ENCODE measurements at places on chromosomes 1 and 21. TPM values are rescaled to one million over a fixed set of nuclear protein-coding genes. Genes with fewer than 3 reads are reported as not detected.
A peak's percentile ranks its signal among the peaks of the same experiment; 100 is the strongest.

Gene B3GALNT2
- 22.6 TPM for total RNA-seq

Gene ZCCHC17
- total RNA-seq: 10.1 TPM

Gene VWA5B1
- 0.88 TPM for total RNA-seq

Gene TNFRSF8
- 0.60 TPM for total RNA-seq

Gene RIMS3
- 3.0 TPM for total RNA-seq

DNA sequence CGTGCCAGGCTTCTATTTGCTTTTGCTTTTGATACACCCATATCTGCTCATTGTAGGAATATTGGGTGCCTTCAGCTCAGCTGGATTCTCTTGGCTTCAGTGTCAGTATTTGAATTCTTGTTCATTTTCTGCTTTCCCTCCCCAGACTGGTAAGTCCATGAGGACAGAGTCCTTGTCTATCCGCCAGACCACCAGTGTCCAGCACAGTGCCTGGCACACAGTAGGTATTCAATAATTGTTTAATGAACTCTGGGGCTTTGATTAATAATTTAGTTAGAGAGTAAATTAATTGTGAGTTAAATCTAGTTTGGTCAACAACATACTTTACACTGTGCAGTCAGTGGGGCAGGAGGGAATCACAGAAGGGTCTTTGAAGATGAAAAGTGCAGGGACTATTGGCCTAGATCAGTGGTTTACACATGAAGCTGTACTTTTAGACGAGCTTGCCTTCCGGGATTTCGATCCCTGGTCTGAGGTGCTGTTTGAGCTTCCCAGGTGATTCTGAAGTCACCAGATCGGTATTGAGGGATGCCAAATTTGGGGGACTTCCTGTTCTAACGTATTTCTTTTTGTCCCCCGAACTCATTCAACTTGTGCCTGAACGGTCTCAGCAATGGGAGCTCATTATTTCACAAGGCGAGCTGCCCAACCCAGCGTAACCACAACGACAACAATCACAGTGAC lies 119.1 kb upstream of the JUN start:
- peak overlapping the region; percentile 96 for H3K27ac ChIP-seq
- no peak for DNase-seq
- peak overlapping the region; percentile 54 for H3K4me3 ChIP-seq
- peaks cover 38% of the 10 kb centered on the region for H3K4me1 ChIP-seq
- no peaks in the 10 kb centered on the region for H3K36me3 ChIP-seq
- no peaks in the 10 kb centered on the region for H3K27me3 ChIP-seq

DNA sequence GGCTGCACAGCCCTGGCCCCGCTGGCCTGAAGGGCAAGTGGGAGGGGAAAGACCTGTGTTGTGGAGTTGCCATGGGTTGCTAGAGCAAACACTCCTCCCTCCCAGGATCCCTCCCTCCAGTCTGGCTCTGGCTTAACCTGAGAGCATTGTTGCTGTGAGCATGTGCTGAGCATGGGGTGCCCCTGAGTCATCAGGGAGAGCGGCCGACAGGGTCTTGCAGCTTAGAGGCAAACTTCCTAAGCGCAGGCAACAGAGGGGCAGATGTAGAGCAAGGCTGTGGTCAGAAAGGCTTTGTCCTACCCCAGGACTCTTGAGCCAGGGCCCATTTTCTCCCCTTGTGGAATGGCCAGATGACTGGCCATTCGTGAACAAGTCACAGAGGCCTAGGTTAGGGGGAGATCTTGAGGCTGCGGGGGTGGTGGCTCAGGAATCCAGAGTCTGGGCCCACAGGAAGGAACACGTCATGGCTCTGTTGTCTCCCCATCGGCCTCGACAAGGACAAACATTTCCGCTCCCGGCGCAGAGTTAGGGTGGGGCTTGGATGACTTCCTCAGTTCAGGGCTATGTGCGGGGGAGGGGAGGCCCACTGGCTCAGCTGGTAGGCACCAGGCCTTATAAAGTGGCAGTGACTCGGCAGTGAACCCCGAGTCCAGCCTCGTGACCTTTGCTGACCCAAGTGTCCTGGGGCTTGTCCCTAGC lies 362 bp upstream of the DYNLT4 start:
- peaks cover 41% of the 10 kb centered on the region for H3K36me3 ChIP-seq
- peak overlapping the region; percentile 42 for H3K4me3 ChIP-seq
- peak; percentile 97 for DNase-seq
- no peaks in the 10 kb centered on the region for H3K27me3 ChIP-seq

GRCh38 chr1:154422521-154422920 lies 17.4 kb downstream of the IL6R start:
- H3K4me3 ChIP-seq: no peak overlapping the region
- no peaks in the 10 kb centered on the region for H3K27me3 ChIP-seq
- no peak for DNase-seq

GRCh38 chr21:36422279-36423098 lies 37.3 kb downstream of the CHAF1B start:
- no peaks in the 10 kb centered on the region for H3K27me3 ChIP-seq
- no peak overlapping the region for H3K4me3 ChIP-seq
- H3K4me1 ChIP-seq: no peaks in the 10 kb centered on the region
- no peak for DNase-seq
- no peaks in the 10 kb centered on the region for H3K36me3 ChIP-seq
- no peak overlapping the region for H3K27ac ChIP-seq

- H3K4me1 ChIP-seq: no peaks in the 10 kb centered on the region
- H3K27ac ChIP-seq: no peak overlapping the region
- no peak for DNase-seq
- H3K27me3 ChIP-seq: no peaks in the 10 kb centered on the region
Measured at GRCh38 chr1:29541631-29542030, 305.3 kb downstream of the PTPRU start.

GRCh38 chr21:43201491-43201890 lies 32.7 kb downstream of the CRYAA start:
- peaks cover 7% of the 10 kb centered on the region for H3K4me1 ChIP-seq
- H3K27me3 ChIP-seq: no peaks in the 10 kb centered on the region
- no peak for DNase-seq
- no peaks in the 10 kb centered on the region for H3K36me3 ChIP-seq

GRCh38 chr1:98084188-98084587 lies 163.4 kb upstream of the DPYD start:
- H3K4me1 ChIP-seq: no peaks in the 10 kb centered on the region
- no peak overlapping the region for H3K4me3 ChIP-seq
- H3K36me3 ChIP-seq: no peaks in the 10 kb centered on the region

- H3K4me1 ChIP-seq: no peaks in the 10 kb centered on the region
- no peaks in the 10 kb centered on the region for H3K36me3 ChIP-seq
- no peak for DNase-seq
- no peak overlapping the region for H3K27ac ChIP-seq
Measured at GRCh38 chr21:33155422-33155821, 74.3 kb upstream of the IFNAR2 start.

DNA sequence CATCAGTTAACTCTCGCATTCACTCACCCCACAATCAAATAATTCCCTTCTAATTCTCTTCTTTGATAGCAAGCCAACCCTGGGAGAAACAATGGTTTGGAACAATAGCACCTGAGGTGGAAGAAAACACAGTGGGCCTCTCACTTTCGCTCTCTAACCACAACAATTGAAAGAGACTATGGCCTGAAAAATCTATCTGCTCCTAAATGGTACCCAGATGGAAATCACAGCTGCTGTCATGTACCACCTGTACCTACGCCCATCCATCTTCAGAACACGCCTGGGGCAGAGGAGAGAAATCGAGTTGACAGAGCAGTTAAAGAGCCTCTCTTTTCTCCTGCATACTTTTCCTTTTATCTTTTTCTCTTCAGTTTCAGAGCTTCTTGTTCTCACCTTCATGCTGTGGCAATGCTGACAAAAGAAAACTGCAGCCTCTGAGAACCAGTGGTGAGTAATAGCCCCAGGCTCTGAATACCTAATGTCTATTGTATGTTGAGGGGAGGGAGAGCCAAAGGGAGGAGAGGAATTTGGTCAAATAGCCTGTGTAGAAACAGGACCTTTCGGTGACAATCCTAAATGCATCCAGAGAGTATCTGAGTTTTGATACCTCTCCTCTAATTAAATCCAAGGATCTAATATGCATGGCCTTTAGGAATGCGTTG lies 57.7 kb downstream of the ZC3H11B start:
- no peak for DNase-seq
- no peak overlapping the region for H3K4me3 ChIP-seq
- H3K27ac ChIP-seq: peak overlapping the region; percentile 13
- H3K36me3 ChIP-seq: no peaks in the 10 kb centered on the region
- H3K4me1 ChIP-seq: no peaks in the 10 kb centered on the region

DNA sequence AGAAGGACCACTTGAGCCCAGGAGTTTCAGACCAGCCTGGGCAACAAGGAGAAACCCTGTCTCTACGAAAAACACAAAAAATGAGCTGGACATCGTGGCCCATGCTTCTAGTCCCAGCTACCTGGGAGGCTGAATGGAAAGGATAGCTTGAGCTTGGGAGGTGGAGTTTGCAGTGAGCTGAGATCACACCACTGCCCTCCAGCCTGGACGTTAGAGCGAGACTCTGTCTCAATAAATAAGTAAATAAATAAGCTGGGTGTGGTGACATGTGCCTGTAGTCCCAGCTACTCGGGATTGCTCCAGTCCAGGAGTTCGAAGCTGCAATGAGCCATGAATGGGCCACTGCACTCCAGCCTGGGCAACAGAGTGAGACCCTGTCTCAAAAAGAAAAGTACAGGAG lies 3.6 kb downstream of the AKR1A1 start:
- H3K4me3 ChIP-seq: no peak overlapping the region
- no peaks in the 10 kb centered on the region for H3K36me3 ChIP-seq
- no peaks in the 10 kb centered on the region for H3K27me3 ChIP-seq
- no peak for DNase-seq

- H3K4me1 ChIP-seq: peaks cover 15% of the 10 kb centered on the region
- no peak for DNase-seq
- H3K27me3 ChIP-seq: no peaks in the 10 kb centered on the region
- H3K36me3 ChIP-seq: no peaks in the 10 kb centered on the region
- H3K4me3 ChIP-seq: no peak overlapping the region
Measured at GRCh38 chr1:155106862-155107261, 20.8 kb upstream of the EFNA1 start.

DNA sequence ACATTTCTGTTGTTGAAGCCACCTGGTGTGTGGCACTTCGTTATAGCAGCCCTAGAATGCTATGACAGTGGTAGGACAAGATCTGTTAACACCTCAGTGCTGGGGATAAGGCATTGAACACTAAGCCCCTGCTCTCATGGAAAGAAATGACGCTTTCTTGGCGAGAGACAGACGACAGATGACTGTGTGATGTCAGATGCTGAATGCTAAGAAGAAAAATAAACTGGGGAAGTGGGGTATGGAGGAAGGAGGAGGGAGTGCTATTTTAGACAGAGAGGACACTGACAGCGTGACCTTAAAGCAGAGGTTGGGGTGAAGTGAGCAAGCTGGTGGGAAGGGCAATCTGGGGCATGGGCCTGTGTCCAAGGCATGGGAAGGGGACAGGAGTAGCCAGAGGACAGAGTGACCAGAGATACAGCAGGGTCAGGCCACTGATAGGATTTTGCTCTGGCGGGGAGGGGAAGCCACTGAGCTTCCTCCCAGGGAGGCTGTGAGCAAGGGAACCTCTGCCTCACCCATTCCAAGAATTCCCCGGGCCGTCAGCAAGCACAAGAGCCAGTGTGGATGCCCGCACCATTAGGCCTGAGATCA lies 15.2 kb downstream of the DOP1B start:
- H3K27me3 ChIP-seq: no peaks in the 10 kb centered on the region
- H3K36me3 ChIP-seq: no peaks in the 10 kb centered on the region
- peaks cover 7% of the 10 kb centered on the region for H3K4me1 ChIP-seq
- no peak overlapping the region for H3K4me3 ChIP-seq

DNA sequence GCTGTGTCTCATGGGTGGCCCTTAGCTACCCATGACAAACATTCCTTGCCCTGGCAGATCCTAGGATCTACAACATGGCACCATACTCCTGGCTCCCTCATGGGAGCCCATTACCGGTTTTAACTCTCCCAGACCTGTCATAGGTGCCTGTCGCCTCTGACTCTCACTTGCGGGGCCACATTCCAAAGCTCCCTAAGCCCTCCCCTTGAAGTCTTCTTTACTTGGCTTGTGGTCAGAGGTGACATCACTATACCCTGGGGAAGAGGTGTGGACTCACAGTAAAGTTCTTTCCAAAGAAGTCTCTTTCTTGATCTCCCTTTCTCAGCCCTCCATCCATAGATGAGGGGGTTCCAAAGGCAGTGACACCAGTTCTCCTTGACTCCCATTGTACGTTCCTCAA lies 5.4 kb upstream of the SLAMF9 start:
- no peak overlapping the region for H3K4me3 ChIP-seq
- H3K36me3 ChIP-seq: no peaks in the 10 kb centered on the region
- no peak for DNase-seq

- H3K4me1 ChIP-seq: no peaks in the 10 kb centered on the region
- no peaks in the 10 kb centered on the region for H3K36me3 ChIP-seq
- H3K27ac ChIP-seq: no peak overlapping the region
- no peak overlapping the region for H3K4me3 ChIP-seq
Measured at GRCh38 chr1:117268535-117269455, 58.1 kb upstream of the VTCN1 start.

DNA sequence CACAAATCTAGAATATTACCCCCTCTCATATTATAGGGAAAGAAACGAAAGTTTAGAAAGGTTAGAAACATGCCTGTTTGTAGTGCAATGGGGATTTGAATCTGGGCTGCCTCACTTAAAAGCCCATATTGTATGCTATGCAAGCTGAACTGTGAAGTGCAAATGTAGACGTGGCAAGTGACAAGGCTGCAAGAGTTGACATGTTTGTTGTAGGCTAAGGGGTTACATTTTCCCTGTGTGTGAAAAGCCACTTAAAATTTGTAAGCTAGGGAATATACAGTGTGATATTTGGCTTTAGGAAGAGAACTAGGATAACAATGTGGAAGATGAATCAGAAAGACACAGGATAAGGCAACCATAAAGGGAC lies 29.0 kb downstream of the WDR26 start:
- peaks cover 100% of the 10 kb centered on the region for H3K36me3 ChIP-seq
- no peak for DNase-seq
- peaks cover 3% of the 10 kb centered on the region for H3K4me1 ChIP-seq
- H3K27me3 ChIP-seq: no peaks in the 10 kb centered on the region
- no peak overlapping the region for H3K4me3 ChIP-seq

- no peak for DNase-seq
- H3K27me3 ChIP-seq: no peaks in the 10 kb centered on the region
- H3K27ac ChIP-seq: no peak overlapping the region
Measured at GRCh38 chr1:198423673-198424072, 116.8 kb downstream of the ATP6V1G3 start.

DNA sequence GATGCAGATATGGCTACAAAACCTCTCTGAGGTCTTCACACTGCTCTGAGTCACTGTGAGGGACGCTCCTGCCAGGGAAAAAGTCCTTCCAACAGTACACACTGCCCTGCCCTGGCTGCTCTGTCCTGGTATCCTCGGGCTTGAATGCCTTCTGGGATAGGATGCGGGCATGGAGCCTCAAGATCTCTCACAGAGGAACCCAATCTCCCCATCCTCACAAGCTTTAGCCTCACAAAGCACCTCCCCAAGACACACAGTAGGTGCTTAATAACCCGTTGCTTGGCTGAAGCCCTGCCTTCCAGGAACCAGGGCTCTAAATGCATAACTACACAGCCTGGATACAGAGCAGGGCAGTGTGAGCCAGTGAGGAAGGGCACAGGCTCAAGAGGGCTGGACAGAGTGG lies 9.2 kb downstream of the RAP1GAP start:
- no peaks in the 10 kb centered on the region for H3K36me3 ChIP-seq
- peaks cover 11% of the 10 kb centered on the region for H3K27me3 ChIP-seq
- no peak overlapping the region for H3K4me3 ChIP-seq
- no peak for DNase-seq
- no peak overlapping the region for H3K27ac ChIP-seq

Data from heart left ventricle (tissue), 16 donors.